ENCODE measurements at places on chromosomes 12 and 14. TPM values are rescaled to one million over a fixed set of nuclear protein-coding genes. Genes with fewer than 3 reads are reported as not detected.

The TEP1 gene
- 36.9 TPM for total RNA-seq

DNA sequence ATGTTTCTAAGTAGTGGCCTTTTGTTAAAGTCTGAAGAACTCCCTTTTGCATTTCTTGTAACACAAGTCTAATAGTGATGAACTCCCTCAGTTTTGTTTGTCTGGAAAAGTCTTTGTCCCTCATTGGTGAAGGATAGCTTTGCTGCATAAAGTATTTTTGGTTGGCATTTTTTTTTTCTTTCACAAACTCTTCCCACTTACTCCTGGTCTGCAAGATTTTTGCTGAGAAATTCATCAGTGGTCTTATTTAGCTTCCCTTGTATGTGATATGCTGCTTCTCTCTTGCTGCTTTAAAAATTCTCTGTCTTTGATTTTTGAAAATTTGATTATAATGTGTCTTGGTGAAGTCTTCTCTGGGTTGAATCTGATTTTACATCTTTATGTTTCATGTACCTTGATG is 22.7 kb downstream of the TRMT5 start:
- no peak for DNase-seq

DNA sequence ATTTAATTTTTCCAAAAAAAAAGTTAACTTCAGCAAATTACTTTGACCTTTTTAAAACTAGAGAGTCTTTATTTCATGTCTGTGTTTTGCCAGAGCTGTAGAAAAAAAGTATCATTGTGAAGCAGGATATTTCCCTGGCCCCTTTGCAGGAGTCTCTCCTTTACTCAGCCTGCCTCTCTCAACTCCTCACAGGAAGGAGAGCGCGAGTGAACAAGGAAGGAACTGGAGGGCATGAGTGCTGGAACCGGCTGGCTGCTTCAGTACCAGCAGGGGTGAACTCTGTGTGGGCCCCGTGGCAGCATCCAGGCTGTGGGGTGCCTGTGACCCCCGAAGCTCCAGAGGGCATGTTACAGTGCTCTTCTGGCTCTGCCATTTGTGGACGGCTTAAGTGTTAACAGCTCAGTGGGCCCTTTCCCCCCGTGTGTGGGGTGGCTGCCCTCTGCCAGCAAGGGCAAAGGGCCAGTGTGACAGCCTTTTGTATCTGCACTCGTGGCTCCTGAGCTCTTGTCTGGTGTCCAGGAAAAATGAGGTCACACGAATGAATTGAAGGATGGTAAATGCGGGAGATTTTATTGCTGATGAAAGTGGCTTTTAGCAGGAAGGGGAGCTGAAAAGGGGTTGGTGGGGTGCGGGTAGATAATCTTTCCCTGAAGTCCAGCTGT is 76.6 kb upstream of the KCNH3 start:
- no peak for DNase-seq

The RERGL gene
- not detected for total RNA-seq

DNA sequence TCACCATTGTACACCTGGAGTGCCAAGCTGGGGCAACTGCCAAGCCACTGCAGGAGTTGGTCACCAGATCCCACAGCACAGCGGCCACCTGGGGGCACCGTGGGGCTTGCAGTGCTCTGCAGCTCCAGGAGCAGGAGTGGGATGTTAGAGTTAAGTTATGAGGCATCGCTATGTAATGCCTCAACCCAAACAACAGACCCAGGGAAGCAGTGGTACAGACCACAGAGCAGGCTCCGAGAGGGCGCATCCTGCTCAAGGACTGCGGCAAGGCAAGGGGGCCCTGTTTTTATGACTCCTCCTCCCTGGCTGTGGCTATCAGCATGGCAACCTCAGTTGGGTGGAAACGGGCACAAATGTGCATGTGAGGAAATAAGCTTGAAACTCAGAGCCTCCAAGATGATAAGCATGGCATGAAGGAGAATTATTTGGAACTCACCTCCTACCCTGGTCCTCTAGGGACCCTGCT is 63.1 kb downstream of the ARL6IP4 start:
- DNase-seq: peak; percentile 32

GRCh38 chr12:45969084-45969483 is 21.3 kb downstream of the SCAF11 start:
- DNase-seq: no peak

- DNase-seq: no peak
Measured at GRCh38 chr12:124499898-124500244, 67.5 kb downstream of the NCOR2 start.

- DNase-seq: no peak
Measured at GRCh38 chr12:77089686-77090220, 24.4 kb upstream of the E2F7 start.

The RACGAP1 gene
- 7.3 TPM for total RNA-seq

GRCh38 chr12:41530441-41530840 is 342.3 kb downstream of the PDZRN4 start:
- DNase-seq: no peak

GRCh38 chr12:128911861-128912260 is 58.6 kb downstream of the GLT1D1 start:
- no peak for DNase-seq

GRCh38 chr14:21846227-21846885 is 172.7 kb upstream of the OR4E1 start:
- DNase-seq: peak; percentile 46

DNA sequence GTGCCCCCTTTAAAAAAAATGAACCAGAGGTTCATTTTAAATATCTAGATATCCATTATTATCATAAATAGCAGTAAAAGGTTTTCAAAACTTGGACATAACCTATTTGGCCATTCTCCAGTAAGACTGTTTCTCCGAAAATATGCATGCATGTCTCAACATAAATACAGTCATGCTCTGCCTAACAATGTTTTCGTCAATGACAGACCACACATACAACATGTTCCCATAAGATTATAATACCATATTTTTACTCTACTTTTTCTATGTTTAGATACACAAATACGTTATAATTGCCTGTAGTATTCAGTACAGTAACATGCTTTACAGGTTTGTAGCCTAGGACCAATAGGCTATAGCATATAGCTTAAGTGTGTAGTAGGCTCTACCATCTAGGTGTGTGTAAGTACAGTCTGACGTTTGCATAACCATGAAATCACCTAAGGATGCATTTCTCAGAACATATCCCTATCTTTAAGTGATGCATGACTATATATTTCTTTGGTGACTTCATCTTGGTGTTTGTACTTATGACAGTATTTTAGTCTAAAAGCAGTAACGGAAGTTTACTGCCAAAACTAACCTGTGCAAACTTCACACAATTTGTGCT is 3.2 kb downstream of the TMEM19 start:
- no peak for DNase-seq

DNA sequence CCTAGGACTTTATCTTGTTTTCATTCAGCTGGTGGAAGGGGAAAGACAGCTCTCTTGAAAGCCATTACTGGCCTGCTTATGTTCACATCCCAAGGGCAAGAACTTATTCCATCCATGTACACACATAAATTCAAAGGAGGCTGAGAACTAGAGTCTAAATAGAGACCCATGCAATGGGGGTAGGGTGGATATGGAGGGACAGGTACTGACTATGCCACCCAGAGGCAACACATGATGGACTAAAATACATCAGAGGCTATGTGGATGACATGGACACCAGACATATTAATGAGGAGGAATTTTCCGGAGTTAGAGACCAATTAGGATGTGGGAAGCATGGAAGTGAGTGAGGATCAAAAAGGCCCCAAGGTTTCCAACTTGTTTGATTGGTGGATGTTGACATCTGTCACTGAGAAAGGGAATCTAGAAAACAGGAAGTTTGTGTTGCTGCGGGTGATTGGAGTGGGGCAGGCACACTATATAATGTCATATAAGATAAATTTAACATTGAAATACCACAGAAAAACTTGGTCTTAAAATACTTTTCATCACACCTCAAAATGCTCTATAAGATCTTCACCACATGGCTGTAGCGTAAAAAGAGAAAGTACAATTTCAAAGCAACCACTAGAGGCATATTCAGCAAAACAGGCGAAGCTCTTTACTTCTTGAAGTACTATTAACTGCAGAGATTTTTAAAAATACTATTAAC is 130.4 kb downstream of the GRIP1 start:
- DNase-seq: no peak

DNA sequence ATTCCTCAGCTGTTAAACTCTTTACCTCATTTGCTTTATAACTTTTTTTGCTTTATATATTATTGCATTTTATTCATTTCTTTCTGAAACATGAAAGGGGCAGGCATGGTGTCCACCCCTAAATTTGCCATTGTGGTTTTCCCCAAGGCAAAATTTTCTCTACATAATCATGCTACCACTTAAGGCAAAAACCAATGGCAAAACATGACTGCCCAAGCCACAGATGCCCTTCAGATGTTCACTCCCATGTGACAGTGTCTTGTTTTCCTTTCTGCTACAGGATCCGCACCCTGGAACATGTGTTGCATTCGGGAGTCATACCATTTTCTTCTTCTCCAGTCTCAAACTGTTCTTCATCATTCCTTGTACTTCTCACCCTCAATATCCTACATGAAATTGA is 28.3 kb downstream of the TTC5 start:
- DNase-seq: no peak

DNA sequence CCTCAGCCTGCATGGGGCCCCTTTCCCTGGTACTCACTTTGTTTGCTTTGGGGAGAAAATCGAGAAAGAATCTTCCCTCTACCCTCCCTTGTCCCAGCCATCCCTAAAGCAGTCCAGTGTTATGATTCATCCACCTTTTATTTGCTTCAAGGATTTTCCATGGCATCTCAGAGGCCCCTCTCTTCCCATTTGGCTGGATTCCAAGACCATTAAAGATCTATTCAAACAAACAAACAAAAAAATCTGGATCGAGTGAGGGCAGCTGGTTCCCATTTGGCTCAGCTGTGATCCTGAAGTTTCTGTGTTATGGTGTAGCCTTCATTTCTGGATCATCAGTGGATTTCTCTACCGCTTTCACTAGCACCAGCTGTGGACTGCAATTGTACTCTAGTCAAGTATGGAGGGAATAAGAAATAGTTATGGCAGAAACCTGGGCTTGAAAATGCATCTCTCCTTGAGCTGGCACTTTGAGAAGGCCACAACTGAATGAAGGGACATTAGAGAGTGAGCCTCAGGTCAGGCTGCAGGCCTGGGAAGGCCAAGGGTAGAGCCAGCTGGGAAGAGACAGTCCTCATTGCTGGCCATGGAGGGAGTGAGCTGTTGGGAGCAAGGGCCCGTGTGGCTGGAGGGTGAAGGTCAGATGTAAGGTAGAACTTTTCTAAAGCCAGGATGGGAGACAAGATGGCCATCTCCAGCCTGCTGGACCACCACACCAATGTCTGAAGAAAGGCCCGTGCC is 13.7 kb downstream of the KRT71 start:
- no peak for DNase-seq

The IL23A gene
- 44.9 TPM for total RNA-seq

The SYNDIG1L gene
- total RNA-seq: not detected

The SLC4A8 gene
- 1.6 TPM for total RNA-seq

DNA sequence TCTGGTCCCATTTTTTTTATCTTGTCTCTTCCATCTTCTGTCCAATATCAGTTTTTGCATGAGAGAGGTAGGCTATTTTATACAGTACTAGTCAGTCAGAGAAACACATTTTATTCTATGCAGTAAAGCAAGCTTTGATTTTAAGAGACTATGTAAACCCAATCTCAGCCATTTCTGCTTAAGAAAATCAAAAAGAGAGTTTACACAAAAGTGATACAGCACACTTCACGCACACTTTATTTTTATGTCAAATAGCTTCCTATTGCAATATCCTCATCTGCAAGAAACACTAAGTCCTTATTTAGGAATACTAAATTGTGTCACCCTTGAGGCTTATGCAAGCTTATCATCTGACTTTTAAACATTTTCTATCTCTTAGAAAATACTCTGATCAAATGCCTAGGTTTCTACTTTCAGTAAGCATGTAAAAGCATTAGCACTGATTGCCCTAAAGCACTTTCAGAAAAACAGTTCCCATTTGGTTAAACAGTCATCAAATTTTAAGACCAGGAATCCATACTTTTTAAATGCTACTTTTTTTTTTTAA is 78.3 kb downstream of the MED13L start:
- DNase-seq: no peak

DNA sequence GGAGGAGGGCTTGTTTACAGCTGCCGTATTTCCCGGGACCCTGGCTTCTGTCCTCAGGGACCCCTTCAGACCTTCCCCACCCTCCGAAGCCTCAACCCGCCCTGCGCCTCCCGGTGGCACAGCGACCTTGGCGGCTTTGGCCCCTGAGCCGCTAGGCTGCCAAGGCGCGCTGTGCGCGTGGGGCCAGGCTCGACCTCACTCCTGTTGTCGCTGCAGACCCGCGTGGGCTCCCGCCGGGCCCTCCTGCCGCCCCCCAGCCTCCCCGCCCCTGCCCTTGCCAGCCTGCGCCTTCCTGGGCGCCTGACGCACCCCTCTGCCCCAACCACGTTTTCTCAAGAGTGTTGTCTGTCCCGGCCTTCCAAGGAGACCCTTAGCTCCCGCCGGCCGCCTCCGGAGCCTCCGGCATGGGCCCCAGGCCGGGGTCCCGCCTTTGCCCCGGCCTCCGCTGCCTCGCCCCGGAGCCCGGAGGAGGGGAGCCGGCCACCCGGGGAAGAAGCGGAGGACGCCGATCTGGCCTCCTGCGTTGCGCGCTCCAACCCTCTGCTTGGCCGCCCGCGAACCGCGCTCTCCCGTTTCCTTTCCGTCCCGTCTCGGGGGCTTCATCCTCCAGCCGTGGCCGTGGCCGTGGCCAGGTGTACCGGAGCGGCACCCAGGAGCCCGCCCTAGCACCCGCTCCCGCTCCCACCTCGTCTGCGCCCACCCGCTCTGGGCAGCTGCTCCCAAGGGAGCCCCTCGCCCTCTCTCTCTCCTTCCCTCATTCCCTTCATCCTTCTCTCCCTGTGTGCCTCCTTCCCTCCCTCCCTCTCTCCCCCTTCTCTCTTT is 19.9 kb downstream of the PPP2R5C start:
- DNase-seq: no peak

GRCh38 chr14:51087031-51087441 is 7.9 kb downstream of the TRIM9 start:
- no peak for DNase-seq
